ENCODE measurements at places on chromosomes 2 and 18.
A peak's percentile ranks its signal among the peaks of the same experiment; 100 is the strongest.

- DNase-seq, result no peak
Observed at GRCh38 chr18:67652288-67652687, 135.8 kb upstream of the DSEL start.

DNA sequence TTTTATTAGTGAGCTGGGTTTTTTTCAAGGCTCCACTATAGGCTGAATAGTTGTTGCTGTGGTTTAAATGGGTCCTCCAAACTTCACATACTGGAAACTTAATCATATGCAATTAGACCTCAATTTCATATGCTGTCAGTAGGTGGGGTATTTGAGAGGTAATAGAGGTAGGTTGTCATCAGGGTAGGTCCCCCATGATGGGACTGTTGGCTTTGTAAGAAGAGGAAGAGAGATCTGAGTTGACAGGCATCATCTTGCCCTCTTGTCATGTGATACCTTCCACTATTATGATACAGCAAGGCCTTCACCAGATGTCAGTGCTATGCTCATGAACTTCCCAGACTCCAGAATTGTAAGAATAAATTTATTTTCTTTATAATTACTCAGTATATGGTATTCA, 819.4 kb downstream of the LRP1B start:
- DNase-seq, result no peak

GRCh38 chr18:24616653-24617052, 156.2 kb downstream of the HRH4 start:
- DNase-seq, result no peak

- DNase-seq, result no peak
Observed at GRCh38 chr2:72094701-72095100, 53.0 kb downstream of the CYP26B1 start.

DNA sequence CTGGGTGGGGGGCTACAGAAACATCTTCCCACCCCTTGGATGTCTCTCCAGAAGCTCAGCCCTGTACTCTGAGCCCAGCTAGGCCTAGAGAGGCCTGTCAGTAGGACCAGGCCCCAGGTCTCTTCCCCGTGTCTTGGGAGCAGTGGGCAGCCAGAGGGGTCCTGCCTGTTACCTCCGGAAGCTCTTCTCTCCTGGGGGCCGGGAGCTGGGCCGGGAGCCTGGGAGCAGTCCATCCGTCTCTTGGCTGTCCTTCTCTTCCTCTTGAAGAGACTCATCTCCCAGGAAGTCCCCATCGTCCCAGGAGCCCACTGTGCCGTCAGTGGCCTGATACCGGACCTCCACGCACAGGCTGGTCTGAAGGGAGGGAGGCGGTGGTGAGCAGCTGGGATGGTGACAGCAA, 38.3 kb upstream of the OTOF start:
- DNase-seq, result no peak

DNA sequence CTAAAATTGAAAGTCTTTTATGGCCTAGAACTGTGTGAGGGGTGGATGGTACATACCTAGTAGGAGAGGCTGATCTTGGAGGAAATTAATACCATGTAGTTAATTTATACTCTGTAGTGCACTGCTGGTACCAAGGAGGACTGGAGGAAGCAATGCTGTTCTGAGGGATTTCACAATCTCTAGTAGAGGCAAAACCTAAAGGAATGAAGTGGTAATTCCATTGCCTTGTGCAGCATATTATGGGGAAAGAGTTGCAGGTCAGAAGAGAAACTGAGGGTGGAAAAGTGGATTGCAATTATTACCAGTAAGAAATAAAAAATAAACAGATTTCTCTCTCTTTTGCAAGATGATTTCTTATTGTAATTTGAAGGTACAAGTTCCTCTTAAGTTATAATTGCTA, 2.2 kb downstream of the ABI2 start:
- no peak for DNase-seq

DNA sequence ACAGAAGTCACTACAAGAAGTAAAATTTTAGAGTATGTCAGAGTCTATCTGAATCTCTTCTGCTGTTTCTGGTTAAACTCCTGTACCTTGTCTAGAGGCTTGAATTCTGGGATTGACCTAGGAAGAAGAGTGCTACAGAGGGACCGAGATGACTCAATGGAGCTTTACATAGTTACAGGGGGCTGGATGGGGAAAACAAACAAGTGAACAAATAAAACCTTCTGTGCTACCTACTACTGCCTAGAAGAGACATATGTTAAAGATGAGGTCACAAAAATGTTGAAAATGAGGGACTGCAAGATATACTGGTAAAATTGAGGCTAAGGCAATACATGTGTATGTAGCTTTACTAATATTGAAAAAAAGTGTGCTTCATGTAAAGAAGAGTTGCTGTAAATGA, 265.4 kb upstream of the TFPI start:
- no peak for DNase-seq

GRCh38 chr2:157927155-157927554, 51.0 kb upstream of the ACVR1 start:
- DNase-seq, result no peak

DNA sequence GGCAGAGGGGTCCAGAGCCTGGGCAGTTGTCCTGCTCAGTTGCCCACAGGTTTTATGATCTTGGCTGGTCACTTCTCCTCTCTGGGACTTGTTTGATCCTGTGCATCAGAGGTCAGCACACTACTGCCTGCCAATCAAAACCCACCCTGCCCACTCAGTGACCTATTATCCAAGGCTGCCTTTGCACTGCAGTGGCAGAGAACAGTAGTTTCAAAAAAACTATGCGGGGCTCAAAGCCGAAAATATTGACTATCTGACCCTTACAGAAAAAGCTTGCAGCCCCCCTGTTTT, 218.2 kb downstream of the CYP26B1 start:
- DNase-seq, result no peak

GRCh38 chr2:181374781-181375675, 82.2 kb upstream of the ITGA4 start:
- no peak for DNase-seq

DNA sequence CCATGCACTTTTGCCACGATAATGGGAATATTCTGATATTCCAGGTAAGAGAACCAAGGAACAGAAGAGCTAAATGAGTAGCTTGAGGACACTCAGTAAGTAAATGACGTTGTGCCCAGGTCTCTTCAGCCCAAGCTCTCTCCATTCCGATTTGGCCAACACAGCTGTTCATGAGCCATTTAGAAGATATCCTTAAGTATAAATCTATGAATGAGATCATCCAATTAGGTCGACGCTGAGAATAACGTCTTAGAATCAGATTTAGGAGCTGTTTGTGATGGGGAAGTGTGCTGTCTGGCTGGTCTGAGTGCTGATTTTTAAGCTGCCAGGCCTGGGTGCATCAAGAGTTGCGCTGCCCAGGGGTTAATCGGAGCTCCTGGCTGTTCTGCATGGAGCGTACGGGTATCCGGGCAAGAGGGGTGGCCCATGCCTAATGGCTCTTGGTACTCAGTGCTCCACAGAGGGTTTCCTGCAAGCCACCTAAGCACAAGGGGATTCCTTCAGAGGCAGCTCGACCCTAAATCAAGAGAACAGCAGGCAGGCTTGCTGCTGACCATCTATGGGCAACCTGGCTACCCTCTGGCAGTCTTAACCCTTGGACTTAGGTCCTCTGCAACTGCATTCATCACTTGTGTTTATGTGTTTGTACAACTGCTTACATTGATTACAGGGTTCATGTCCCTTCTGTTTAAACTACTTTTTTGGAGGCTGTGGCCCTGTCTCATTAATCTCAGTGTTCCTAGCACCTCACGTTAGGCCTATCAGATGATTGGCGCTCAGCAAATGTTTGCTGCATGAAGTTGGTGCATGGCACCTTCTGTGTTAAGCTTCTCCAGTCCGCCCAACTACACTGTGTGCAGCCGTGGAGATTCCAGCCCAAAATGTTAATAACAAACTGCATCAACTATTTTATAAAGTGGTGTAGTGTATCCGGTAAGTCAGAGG, 31.9 kb downstream of the SOX11 start:
- DNase-seq, result no peak

GRCh38 chr2:233007739-233008138, 5.3 kb downstream of the NGEF start:
- no peak for DNase-seq

- no peak for DNase-seq
Observed at GRCh38 chr2:53259395-53260009, 508.1 kb upstream of the CHAC2 start.

GRCh38 chr2:70964596-70965386, 13.6 kb upstream of the ANKRD53 start:
- peak; percentile 81 for DNase-seq

GRCh38 chr2:178514664-178515063, 34.4 kb downstream of the PLEKHA3 start:
- no peak for DNase-seq

DNA sequence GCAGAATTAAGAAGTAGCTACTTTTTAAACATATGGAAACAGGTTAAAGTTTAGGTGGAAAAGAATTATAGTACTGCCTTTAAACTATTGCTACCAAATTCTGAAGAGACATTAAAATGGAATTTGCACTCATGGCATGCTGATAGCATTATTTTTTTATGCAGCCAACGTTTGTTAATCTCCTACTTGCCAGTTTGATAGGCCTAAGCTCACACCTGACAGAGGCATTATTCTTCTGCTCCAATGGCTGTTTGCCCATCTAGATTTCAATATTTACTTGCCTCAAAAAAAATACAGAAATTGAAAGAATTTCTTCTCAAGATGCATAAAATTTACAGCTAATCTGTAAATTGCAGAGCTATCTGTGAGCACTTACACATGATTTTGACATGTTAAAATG, 849.6 kb downstream of the CNTNAP5 start:
- no peak for DNase-seq

GRCh38 chr2:219478916-219479315, 19.8 kb upstream of the GMPPA start:
- DNase-seq, result no peak

GRCh38 chr18:68438983-68439382, 275.9 kb downstream of the TMX3 start:
- DNase-seq, result no peak

GRCh38 chr2:12896318-12896982, 179.7 kb downstream of the TRIB2 start:
- DNase-seq, result no peak

GRCh38 chr2:190599546-190600220, 49.2 kb upstream of the NAB1 start:
- no peak for DNase-seq

- no peak for DNase-seq
Observed at GRCh38 chr18:64668461-64668962, 519.6 kb upstream of the LINC00305 start.

DNA sequence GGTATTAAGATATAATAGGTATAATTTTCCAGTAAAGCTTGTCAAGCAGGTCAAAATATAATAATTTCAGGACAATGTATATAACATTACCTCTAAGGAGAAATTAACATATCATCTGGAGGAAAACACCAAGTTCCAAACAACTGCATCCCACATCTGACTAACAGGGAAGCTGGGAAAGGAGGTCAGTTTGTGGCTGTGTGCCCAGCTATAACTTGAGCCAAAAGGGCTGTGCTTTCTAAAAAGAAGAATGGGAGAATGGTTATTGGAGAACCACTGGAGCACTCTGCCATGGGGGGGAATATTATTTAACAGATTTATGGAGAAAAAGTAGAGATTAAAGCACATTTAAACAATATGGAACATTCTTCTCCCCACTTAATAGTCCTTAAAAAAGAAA, 390.6 kb upstream of the PKDCC start:
- no peak for DNase-seq

- no peak for DNase-seq
Observed at GRCh38 chr2:133817680-133818566, 249.7 kb upstream of the NCKAP5 start.

- no peak for DNase-seq
Observed at GRCh38 chr2:166293984-166294383, 81.8 kb downstream of the SCN9A start.

DNA sequence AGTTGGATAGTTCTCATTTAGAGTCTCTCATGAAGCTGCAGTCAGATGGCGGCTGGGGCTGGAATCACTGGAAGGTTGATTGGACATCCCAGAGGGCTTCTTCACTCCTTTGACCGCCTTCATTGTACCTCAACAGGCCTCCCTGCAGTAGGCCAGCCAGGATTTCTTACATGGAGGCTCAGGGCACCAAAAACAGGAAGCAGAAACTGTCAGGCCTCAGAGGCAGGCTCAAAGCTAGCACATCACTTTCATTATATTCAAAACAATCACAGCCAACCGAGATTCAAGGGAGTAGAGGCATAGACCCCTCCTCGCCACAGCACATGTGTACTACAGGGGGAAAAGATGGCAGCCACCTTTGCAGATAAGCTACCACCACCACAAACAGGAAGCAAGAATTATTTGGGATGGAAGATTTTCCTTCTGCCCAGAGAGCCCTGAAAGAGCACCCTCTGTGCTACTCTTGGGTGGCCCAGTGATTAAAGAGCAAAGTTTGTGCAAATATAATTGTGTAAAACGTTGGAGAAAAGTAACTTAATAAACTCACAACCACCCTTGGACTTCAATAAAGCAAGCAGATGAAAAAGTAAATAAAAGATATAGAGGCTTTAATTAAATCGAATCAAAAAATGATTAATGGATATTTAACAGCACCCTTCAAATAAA, 155.3 kb downstream of the GFPT1 start:
- DNase-seq, result no peak

DNA sequence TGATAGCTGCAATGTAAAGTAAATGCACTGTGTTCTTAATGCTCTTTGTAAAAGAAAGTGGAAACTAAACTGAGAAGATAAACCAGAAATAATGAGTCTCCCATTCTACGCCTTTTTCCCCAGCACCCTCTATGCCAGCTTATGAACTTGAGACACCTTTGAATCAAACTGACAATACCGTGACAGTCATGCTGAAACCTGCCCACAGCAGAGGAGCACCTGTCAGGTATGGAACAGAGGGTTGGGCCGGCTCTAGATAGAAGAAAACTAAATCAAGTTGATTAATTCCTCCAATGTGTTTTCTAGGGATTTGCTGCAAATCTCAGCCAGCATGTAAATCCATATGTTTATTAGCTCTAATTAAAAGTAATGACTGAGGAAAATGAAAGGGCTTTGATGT, 520.6 kb upstream of the RAB12 start:
- DNase-seq, result no peak

DNA sequence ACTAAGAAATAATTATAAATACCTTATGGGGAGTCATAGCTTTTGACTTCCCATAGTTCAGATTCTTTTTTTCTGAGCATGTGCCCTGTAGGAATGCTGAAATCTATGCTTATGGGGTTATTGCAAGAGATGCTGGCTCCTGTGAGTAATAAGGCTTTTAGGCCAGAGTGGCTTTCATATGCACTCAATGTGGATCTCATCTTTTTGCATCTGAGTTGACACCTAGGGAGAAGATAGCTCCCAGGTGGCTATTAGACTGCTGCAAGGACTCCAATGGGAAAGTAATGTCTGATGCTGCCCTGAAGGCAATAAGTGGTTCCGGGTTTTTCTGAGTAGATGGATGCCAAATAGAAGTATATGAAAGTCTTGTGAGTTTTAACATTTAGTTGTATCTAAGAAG, 21.0 kb downstream of the DNAH6 start:
- no peak for DNase-seq

DNA sequence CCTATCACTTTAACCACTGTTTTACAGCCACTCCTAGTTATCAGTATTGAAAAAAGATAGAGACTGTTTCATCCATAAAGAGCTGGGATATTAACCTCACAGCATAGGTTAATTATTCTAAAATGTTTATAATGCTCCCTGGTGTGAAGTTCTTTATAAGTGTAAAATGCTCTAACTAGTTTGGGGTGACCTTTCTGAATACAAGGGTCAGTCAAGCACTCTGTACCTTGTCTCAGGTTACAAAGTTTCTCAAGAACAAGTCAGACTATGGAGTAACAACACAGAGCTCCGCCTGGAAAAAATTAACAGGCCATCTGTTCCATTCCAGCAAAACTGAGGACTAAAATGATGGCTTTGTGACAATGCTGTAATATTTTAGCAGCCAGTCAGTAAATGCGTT, 107.4 kb downstream of the NOL4 start:
- no peak for DNase-seq
